ENCODE measurements at places on chromosomes 2 and 18.

- DNase-seq = no peak
Observed at GRCh38 chr18:46174342-46175041, 70.3 kb downstream of the HAUS1 start.

DNA sequence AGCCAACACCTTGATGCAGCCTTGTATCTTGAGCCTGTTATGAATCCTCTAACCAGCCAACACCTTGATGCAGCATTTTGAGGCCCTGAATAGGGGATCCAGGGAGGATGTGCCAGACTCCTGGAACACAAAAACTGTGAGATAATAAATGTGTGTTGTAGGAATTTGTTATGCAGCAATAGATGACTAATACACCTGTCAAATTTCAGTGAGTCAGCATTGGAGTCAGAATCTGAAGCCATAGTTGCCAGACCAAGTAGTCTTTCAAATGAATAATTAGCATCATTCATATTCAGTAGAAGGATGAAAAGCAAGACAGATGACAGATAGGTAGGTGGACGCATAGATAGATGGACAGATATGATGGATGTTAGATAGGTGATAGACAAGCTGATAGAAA is 942.5 kb upstream of the SLC39A10 start:
- no peak for DNase-seq

DNA sequence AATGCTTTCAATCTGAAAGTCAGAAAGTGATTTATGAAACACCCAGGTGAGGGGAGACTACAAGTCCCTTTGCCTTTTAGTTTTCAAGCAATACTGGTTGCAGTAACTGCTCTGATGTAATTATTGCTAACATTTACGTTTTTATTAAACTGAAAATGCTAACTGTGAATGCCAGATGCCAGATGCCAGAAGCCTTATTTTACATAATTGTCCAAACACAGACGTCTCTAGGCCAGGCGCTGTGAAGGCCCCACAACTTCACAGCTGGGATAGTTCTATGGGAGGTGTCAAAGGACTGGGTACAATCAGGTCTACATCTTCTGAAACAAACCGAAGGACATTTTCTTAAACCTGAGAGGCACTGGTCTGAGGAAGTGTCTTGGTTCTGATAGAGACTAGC is 27.5 kb upstream of the MSGN1 start:
- DNase-seq = no peak

GRCh38 chr2:155583674-155584195 is 748.8 kb downstream of the NR4A2 start:
- no peak for DNase-seq

GRCh38 chr18:37689841-37690240 is 124.2 kb upstream of the CELF4 start:
- no peak for DNase-seq
